ENCODE measurements at places on chromosomes 12 and 14. TPM values are rescaled to one million over a fixed set of nuclear protein-coding genes. Genes with fewer than 3 reads are reported as not detected.
A peak's percentile ranks its signal among the peaks of the same experiment; 100 is the strongest.

The CLMN gene
- polyA plus RNA-seq: 0.09 TPM

- DNase-seq: no peak
Measured at GRCh38 chr12:61213646-61214045, 1046.6 kb upstream of the USP15 start.

The RND1 gene
- 0.26 TPM for polyA plus RNA-seq

DNA sequence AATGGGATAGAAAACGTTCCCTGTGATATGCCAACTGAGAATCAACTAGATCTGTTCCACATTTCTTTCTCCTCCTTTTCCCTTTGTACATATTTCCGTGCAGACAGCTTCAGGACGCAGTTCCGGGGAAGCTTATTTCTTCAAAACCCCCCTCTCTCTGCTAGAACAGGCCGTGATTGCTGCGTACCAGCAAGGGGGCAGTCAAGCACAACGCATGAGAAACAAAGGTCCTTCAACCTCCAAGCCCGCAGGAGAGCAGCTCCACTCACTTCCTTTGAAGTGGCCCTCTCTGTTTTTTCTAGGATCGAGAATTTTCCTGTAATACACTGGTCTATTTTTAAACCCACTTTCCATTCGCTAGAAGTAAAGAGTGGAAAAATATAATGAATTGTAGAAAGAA lies 80.8 kb downstream of the ZNF664 start:
- peak; percentile 48 for DNase-seq

- DNase-seq: no peak
Measured at GRCh38 chr12:113835433-113835832, 130.7 kb downstream of the RBM19 start.

All from IMR-90 (cell line).